WERI-Rb-1 (cell line): ENCODE measurements at places on chromosomes 4 and X.

DNA sequence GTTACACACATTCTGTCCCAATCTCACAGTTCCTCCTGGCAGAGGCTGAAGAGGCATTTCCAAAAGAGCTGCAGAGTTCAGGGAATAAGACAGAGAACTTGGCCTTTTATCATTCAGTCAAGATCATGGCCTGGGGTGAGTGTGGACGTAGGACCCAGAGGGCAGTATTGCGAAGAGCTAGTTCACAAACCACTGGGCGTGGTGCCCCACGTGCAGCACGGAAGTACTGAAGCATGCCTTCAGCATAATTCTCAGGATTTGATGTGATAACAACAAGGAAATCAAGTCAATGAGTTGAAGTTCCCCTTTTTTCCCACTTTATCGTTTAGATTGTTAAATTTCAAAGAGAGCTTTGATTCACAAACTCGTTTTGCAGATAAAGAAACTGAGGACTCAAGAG is 117.7 kb downstream of the RELL1 start:
- DNase-seq: no peak

DNA sequence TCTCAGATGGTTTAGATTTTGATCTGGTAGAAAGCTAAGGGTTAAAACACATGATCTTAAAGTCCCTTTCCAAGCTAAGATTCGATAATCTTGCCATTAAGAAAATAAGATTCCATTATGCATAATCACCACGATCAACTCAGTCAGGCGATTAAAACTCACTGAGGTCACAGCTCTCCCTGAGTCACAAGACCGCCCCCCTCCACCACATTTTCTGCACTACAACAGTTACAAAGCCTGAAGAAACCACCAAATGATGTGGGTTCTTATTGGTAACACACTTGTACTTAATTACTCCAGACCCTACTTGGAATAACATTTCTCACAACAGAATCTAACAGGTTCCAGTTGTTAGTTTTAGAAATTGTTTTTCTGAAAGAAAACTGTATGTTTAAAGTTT is 62.8 kb downstream of the SH3KBP1 start:
- peak; percentile 79 for DNase-seq

DNA sequence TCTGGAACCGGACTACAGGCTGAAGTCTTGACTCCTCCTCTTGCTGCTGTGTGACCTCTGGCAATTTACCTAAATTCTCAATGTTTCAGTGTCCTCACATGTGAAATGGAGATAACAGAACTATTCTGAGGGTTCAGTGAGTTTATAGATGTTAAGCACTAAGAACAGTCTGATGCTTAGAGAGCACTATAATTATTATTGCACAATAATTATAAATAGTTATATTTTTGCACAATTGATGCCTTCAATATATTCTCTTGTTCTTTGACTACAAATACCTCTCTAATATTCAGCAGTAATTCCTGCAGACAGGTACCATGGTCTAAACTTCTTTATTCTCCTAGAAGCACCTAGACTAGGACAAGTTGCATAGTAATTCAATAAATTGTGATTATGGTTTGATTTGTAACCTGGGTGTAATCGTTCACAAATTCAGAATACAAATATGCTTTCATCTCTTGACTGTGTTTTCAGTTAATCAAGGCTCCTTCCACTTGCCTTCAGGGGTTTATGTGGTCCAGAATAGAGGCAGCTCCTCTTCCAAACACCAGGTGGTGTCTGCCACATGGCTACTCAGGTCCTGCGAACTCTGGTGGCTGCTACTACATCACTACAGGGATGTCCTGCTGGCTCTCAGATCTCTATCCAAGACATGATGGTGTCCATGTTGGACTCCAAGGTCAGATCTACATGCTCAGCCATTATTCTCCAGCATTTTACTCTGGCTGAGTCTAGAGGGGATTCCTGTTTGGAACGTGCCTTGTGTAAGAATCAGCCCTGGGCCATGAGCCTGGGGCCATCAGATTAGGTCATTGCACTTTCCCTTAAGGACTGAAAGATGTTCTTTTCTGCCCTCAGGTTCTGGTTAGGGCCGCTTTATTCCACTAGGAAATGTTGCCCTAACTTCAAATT is 103.4 kb downstream of the QRFPR start:
- DNase-seq: peak; percentile 58

- DNase-seq: no peak
Measured at GRCh38 chr4:44928785-44929184, 202.4 kb upstream of the GNPDA2 start.

DNA sequence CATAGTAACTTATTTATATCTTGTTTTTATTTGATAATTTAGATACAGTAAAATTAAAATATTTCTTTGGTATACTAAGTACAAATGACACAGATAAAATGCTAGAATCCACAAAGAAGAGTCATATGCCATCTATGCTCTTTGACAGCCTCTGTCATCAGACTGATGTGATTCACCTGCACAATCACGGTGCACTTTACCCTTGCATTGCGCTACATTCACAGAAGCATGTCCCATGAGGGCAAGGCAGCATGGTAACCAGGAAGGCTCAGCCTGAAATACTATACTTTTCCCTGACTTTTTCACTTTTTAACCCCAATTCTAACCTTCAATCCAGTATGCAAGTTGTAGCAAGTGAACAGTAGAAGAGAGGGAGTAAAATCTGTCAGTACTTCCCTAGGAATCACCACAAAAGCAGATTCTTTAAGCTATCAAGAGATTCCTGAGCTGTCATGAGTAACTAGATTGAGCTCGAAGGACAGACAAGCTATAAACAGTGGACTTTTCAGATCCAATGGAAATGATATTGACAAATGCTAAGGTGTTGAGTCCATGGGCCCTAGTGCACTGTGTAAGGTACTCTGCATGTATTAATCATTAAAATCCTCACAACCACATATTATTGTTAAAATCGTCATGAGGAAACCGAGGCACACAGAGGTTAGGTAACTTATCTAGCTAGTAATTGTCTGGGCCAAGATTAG is 14.2 kb downstream of the SEC24D start:
- no peak for DNase-seq
